ENCODE measurements at places on chromosomes 2 and 18.

GRCh38 chr2:85986121-85986520, 97.3 kb upstream of the ST3GAL5 start:
- no peak for DNase-seq

- DNase-seq: no peak
These were observed 82.8 kb downstream of the AFF3 start for GRCh38 chr2:100059638-100060037.

DNA sequence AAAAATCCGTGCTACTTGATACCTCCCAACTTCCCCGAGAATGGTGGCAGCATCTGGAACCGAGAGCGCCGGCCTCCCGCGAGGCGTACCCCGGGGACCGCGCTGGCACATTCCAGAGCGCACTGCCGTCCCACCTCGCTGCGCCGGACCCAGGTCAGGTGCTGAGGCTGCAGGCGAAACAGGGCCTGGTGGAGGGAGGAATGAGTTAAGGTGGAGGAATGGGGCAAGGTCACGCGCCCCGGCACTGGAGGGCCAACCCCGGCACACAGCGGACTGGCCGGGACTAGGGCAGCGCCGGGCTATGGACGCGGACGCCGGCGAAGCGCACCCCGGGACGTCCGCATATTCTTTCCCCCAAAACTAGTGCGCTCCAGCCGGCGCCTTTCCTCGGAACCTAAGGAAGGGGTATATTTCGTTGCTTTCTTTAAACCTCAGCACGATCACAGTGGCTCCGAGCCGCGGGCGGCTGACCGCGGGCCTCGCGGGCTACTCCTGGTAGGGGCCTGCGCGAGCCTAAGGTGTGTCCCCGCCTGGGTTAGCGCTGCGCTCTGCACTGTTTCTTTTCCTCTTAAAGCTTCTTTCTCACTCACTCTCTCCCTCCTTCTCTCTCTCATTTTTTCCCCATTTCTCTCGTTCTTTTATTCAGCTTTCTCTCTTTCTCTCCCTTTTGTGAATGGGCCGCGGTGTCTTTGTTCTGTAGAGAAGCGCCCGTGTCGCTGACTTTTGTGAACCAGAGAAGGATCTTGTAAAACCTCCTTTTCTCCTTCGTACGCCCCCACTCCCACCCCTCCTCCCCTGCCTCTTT, 2.1 kb upstream of the OTX1 start:
- no peak for DNase-seq

DNA sequence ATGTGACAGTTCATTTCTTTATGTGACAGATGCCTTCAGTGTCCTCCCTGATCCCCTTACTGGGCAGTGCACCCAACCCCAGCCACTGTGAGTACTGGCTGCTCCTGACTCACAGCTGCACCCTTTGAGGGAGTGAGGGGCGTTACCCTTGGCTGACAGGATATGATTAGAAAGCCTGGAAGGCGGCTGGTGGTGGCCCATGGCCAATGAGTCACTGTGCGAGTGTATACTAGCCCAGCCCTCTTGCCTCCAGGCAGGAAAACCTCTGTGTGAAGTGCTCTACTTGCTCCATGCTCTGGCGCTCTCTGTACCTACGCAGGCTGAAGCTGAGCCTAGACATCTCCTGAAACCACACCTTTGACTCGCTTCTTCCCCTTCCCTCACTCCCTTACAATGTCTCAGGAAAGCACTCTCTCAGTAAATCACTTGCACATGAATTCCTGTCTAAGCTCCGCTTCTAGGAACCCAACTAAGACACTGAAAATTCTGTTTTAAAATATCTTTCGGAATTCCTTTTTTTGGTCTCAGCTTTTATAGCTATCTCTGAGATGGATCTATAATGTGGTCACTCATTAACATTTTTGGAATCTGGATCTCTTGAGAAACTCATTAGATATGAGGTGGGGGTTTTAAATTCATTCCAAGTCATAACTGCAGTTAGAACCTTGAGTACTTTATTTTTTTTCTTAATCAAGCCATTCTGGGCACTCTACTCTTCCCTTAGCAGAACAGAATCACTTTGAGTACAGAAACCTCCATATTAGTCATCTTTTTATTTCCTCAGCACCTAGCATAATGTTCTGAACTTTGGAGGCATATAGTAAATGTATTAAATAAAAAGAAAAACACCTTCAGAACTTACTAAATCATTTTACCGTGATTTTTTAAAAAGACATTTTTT, 25.3 kb upstream of the STAM2 start:
- peak; percentile 98 for DNase-seq

- DNase-seq: no peak
These were observed 4.9 kb downstream of the NEMP2 start for GRCh38 chr2:190529486-190530247.

DNA sequence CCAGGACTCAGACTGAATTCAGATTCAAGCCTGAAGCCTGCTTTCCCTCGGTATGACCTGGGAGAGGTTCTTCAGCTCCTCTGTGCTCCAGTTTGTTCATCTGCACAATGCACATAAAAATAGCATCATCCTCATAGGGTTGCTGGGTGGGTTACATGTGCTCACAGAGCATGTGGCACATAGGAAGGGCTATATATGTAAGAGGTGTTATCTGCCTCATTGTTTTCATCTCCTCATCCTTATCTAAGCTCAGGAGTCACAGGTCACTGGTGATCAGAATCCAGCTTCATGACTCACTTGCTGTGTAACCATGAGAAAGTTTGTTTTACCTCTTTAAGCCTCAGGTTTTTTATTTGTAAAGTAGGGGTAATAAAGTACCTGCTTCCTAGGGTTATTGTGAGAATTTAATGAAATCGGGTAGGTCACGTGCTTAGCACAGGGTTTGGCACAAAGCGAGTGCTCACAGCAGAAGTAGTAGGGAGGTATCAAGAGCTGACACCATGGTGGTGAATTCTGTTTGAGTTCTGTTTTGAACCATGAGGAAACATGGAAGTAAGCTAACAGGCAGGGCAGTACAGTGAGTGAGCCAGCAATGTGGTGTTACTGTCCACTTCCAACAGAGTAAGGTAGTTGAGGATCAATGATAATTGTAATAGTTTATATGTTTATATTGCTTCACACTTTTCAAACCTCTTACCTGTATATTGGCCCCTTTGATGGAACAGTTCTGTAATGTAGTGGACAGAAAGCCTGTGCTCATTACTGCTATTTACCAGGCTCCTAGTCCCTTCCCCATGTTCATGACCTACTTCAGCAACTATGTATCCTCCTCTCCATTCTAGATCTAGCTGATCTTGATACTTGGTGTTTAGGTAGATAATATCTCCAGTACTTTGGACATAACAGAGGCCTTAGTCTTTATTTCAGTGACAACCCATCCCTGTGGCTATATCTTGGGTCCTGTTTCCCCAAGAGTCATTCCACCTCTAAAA, 141.4 kb upstream of the LTBP1 start:
- DNase-seq: no peak

- DNase-seq: no peak
These were observed 1.8 kb downstream of the VWC2L start for GRCh38 chr2:214412679-214413078.

- DNase-seq: peak; percentile 5
These were observed 764.5 kb downstream of the TRIB2 start for GRCh38 chr2:13481201-13481600.

GRCh38 chr2:128394007-128394730, 75.5 kb upstream of the HS6ST1 start:
- DNase-seq: no peak

DNA sequence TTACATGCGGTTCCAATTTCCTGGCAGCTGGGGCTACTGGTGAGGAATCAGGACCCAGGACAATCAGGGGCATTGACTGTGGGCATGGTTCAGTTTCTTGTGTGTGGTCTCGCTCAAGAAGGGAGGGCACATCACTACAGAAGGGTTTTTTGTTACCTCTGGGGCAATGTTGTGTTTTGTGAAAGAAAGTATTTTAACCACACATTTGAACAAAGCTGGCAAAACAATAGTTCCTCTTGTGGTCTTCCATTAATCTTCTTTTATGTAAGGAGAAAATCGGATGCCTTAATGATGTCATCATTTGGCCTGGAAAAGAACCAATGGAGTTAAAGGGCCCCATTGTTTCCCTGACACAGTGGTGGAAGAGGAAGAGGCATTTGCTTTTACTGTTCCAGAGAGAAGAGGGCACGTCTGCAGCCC, 197.4 kb downstream of the SH3BP4 start:
- DNase-seq: no peak

DNA sequence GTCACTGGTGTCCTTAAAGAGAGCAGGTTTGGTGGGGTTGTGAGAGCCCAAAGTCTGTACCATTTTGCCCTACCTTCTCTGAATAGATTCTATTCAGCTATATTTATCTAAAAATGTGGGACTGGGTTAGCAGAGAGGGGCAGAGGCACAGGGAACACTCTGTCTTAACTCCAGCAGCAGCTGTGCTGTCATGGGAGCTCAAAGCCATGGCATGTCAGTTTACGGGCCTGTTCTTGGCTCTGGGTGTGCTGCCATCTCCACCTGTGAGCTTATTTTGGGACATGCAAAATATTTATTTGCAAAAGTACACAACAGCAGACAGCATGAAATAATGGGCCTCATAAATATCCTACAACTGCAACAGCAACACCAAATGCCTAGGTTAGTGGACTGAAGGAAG, 129.6 kb upstream of the KCTD1 start:
- DNase-seq: no peak

GRCh38 chr2:192069417-192069816, 125.3 kb downstream of the TMEFF2 start:
- no peak for DNase-seq

GRCh38 chr2:74550231-74550630, 3.5 kb downstream of the LOXL3 start:
- DNase-seq: no peak

DNA sequence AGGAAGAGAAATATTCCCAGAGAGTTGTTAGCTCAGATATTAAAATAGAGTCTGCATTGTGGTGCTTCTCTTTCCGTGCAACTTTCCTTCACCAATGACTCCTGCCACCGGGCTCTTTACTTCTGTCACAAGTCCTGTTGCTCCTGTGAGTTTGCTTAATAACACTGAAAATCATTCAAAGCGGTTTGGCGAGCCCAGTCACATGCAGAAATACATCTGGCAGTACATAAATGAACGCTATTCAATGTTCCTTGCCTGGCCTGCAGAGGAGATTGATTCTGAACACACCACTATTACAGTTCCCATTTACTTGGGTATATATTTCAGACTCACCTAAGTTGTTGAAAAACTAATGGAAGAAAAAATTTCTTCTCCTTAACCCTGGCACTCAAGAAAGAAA, 276.6 kb downstream of the ZNF521 start:
- no peak for DNase-seq

- no peak for DNase-seq
These were observed 188.6 kb downstream of the LRP1B start for GRCh38 chr2:141942006-141942789.

DNA sequence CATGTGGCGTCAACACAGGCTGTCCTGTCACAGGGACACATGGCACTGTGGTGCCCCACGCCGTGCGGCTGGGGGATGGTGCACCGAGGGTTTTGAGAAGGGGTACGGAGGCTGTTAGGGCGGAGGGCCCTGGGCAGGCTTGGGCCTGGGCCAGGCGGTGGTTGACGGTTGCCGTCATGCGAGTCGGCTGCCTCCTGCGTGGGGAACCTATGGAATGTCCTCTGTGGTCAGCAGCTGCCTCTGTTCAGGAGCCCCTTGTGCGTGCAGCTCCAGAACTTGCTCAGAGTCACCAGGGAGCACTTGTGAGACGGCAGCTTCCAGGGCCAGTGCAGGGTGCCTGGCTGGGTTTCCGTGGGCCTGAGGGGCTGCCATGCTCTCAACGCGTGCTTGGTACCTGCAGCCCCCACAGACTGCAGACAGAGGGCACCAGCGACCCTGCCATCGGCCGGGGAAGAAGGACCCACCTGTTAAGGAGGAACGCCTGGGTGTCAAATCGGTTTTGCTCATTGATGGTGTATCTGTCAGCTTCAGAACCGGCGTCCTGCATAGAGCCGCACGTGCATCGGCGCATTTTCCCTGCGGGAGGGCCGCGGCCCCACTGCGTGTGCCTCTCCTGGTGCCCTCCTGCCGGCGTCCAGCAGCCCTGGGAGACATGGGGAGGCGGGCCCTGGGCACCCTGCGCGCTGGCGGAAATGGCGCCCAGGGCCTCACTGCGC, 10.0 kb upstream of the D2HGDH start:
- DNase-seq: no peak

DNA sequence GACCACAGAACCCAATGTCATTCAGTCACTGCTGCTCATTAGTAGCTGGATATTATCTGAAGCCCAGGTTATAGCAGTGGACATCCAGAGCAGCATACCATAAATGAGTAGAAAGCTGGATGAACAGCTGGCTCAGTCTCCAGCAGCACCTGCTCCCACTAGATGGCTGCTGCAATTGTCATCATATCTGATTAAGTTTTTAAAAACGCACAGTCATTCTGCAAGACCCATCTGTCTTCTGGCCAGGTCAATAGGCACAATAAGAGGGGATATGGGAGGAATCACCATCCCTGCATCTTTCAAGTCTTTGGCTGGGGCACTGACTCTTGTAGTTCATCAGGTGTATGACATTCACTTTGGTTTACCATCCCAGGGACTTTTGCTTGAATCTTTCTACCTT, 55.1 kb upstream of the XDH start:
- DNase-seq: no peak

- DNase-seq: peak; percentile 23
These were observed 530.3 kb upstream of the FSIP2 start for GRCh38 chr2:185208261-185208660.

- no peak for DNase-seq
These were observed 18.2 kb downstream of the DBI start for GRCh38 chr2:119384971-119385370.

GRCh38 chr2:38153476-38154135, 77.7 kb upstream of the CYP1B1 start:
- peak; percentile 51 for DNase-seq

GRCh38 chr18:64238076-64238475, 89.2 kb upstream of the LINC00305 start:
- DNase-seq: no peak

GRCh38 chr2:181848261-181848886, 43.2 kb upstream of the ITPRID2 start:
- DNase-seq: peak; percentile 26

DNA sequence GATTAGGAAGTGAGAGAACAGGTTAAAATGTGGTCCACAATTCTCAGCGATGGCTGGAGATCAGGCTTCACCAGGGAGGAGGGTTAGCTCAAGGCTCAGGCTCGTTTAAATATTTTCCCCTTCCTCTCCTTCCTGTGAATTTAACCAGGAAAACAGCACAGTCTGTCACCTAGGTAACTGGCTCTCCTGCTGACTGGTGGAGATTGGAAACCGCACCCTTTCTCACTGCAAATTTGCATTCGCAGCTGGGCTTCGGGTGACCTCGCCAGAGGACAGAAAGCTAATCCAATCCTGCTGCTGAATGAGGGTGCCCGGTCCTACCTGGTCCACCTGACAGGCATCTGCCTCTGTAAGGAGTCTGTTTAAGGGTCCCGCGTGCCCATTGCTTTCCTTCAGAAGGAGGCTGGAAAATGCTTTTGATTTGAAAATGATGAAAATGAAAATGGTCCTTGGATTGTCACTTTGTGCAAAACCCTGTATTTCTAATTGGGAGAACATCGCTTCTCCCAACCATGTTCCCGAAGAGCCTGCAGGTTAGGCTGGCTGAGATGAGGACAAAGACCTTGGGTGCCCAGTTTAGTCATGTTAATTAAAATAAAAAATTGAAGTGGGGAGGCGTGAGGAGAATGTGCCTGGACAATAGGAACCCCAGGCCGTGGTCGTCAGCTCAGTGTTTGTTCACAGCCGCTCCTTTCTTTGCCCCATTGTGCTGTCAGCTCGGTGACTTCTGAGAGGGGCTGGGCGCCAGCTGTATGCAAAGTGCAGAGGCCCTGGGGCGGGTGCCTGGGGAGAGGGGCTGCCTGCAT, 43.4 kb upstream of the MTCL1 start:
- DNase-seq: no peak

Measured in fibroblast of mammary gland (primary cell).